ENCODE measurements at places on chromosomes 6 and 20.

- DNase-seq: no peak
These were observed 1760.2 kb upstream of the DEFB115 start for GRCh38 chr20:29497261-29497671.

DNA sequence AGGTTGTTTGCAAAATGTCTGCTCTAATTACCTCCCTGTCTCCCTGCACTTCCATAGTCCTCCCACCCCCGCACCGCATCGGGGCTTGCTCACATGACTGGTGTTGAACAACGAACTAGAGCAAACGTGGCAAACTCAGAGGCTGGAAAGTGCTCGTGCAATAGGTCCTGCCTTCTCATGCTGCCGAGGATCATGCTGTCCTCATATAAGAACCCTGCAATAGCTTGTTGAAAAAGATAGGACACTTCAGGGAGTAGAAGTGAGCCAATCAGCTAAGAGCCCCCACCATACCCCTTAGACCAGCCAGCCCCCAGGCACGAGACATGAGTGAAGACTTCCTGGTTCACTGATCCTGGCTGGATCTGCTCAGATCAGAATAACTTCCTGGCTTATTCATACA lies 219.2 kb downstream of the C6orf118 start:
- no peak for DNase-seq

GRCh38 chr6:14924126-14925024 lies 321.5 kb upstream of the JARID2 start:
- DNase-seq: no peak

DNA sequence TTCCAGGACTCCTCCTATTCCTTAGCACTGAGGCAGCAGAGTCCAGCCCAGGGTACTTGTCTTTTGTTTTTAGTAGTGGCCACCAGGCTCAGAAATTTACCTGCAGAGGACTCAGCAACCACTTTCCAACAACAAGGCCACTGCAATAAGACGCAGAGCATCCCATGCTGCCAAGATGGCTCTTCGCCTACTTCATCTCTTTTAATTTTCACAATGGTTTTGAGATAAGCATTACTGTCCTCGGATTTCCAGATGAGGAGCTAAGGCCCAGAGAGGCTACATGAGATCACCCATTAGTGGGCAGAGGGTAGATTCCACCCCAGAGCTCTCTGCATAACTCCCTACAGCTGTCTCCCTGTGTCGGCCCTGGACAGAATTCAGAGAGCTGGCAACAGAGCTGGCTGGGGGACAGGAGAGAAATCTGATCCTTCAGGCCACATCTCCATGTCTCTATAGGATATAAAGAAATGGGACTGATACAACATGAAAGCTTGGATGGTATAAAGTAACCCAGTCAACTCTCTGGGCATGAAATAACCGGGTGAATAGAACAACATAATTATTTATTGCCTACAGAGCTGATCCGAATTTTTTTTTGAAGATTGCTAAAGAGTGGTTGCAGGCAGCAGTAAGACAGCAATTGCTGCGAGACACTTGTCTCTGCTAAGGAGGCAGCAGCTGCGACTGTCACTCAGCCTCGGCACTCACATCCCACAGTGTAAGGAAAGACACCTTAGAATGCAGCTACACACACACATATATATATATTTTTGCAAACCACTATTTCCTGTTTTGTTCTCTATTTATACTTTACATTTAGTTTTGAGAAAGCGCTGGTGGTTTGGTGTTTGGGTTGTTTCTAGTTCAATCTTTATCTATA lies 37.2 kb downstream of the SCML4 start:
- no peak for DNase-seq

DNA sequence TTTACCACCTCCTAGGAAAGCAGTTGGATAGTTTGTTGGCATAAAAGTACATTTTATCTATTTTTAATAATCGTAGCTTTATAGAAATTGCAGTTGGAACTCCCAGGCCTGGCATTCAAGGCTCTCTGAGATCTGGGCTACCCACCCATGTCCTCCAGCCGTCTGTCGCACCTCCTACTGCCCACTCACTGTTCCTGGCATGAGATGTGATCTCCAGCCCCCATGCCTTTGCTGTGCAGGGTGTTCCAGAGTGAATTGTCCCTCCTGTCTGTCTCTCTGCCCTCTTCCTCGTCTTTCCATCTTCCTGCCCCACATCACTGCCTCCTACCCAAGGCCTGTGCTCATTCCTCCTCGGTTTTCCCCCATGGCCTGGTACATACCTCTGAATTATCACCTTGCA lies 50.7 kb downstream of the PTPN1 start:
- no peak for DNase-seq

DNA sequence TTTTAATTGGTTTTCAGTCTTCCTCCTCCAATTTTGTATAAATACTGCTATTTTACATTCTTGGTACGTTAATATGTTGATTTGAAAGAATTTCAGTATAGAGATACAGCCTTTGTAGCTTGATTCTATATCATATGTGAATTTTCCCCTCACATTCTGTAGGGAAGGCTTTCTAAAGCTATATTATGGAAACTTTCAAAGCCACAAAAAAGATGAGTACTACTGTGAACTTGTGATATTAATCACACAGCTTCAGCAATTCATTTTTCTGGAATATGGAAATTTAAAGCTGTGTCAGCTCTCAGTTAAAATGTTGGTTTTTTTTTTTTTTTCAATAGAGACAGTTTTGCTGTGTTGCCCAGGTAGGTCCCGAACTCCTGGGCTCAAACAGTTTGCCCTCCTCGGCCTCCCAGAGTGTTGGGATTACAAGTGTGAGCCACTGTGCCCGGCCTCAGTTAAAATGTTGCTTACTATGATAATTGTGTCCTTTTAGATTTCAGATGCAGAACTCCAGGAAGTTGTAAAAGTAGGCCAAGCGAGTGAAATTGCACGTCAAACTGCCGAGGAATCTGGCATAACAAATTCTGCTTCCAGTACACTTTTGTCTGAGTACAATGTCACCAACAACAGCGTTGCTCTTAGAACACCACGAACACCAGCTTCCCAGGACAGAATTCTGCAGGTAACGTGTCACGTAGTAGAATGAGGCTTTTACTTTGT lies 20.6 kb downstream of the CDC5L start:
- DNase-seq: no peak

DNA sequence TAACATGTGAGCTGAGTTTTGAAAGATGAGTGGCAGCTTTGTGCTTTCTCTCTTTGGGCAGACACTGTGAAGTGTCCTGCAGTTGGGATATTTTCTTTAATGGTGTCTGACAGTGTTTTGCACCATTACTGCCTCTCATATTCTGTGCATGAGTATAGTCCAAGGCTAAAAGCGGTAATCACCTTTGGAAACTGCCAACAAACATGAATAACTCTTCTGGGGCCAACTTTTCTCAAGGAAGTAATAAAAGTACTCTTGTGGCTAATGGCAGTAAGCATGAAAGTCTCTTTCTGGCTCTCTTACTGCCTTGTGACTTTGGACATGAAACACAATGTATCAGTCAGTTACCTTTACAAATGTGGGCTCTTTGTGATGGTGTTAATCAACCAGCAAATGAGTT lies 91.7 kb upstream of the SOX4 start:
- no peak for DNase-seq

DNA sequence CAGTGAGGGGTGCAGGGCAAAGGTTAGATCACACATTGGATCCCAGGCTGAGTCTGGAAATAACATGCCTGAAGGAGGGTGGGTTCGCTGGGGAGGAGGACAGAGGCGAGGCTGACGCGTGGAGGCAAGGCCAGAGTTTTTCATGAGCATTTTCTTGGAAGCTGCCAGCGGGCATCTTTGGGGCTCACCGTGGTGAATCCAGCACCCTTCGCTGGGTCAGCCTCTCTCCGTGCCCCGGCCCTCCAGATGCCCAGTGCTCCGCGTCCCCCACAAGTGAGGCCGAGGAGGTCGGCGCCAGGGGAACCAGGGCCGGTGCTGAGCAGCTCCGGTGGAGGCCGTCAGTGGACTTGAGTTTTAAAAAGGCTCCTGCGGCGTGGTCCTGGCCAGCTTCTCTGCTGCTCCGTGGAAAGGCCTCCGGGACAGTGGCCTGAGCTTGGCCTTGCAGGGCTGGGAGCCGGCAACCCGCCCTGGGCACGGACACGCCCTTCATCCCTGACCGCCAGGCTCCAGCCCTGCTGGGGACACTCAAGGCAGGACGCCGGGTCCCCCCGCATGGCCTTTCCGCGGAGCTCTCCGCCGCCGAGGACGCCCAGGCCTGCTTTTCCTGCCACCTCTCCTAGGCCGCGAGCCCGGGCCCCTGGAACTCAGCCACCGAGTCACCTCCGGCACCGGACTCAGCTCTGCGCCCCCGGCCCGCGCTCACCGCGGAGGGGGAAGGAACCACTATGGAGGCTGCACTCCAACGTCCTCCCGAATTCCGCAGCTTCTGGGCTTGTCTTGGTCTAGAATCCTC lies 114.3 kb downstream of the THBS2 start:
- DNase-seq: no peak

DNA sequence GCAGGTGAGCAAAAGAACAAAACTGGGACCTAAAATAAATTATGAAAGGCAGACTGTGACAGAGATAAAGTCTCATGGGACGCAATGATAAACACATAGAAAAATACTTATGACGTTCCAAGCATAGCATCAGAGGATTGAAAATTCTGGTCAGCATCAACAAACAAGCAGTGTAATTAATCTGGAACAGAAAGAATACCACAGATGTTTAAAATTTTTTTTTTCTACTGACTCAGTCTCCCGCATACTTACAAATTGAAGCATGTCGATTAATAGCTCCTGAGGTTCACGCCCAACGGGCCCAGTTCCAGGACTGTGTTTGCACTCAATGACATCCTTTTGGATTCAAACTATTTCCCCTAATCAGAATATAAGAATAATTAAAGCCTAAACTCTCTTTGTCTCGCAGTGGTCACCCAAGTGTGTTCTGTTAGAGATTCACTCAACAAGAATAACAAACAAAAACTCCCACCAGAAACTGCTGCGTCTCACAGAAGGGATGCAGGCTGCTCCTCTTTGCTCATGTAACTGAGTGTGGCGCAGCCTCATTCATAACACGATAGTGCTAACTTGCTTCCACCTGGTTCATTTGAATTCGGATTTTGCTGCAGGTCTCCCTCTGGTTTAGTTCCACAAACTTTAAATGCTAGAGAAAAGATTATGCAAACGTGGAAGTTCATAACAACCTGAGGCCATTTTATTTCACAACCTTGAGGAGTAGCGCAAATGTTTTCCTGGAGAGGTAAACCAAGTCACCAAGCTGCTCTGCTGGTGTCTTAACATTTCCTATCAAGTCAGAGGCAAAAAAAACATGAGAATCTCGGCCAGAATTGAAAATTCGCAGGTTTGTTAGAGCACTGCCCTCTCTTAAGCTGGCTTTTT lies 69.0 kb upstream of the CITED2 start:
- no peak for DNase-seq

GRCh38 chr20:45450097-45450818 lies 19.3 kb upstream of the WFDC2 start:
- no peak for DNase-seq

GRCh38 chr6:113120582-113121285 lies 736.4 kb upstream of the MARCKS start:
- no peak for DNase-seq

DNA sequence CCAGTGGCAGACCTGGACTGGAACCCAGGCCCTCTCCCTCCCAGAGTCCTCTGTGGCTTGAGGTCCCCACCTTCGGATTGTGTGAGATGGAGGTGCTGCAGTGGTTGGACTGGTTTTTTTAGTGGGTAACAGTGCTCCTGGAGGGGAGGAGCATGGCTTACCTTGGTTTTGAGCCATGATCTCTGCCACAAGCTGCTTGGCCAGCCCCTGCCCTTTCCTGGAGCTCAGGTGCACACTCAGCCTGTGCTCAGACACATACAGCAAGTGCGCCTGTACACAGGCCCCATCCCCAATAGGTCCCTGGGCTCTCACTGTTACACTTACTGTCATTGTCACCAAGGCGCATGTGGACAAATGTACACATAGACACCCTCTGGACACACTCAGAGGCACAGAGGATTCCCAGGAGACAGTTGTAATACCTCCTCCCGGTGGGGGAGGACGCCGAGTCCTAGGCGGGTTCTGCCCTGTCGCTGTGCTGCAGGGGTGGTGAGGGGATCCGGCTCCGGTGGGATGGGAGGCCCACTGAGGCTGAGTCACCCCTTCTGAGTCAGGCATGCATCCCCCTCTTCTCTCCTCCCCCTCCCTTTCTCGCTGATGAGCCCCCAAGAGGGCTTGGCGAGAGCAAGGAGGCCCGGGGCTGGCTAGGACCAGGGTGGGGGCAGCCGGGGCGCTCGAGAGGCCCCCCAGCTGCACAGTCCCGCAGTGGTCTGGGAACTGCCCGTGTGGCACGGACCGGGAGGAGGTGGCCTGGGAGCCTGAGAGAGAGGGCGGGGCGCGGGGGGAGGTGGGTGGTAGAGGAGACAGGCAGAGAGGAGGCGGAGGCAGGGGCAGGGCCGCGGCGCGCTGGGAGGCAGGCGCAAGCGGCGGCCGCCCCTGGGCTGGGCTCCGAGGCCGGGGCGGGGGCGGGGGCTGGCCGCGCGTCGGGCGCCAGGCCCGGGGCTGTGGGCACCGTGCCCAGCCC lies 522 bp upstream of the EPB41L1 start:
- DNase-seq: no peak

- no peak for DNase-seq
These were observed 78.4 kb downstream of the OLIG3 start for GRCh38 chr6:137415834-137416190.

GRCh38 chr6:39830444-39830843 lies 38.3 kb downstream of the DAAM2 start:
- DNase-seq: no peak

DNA sequence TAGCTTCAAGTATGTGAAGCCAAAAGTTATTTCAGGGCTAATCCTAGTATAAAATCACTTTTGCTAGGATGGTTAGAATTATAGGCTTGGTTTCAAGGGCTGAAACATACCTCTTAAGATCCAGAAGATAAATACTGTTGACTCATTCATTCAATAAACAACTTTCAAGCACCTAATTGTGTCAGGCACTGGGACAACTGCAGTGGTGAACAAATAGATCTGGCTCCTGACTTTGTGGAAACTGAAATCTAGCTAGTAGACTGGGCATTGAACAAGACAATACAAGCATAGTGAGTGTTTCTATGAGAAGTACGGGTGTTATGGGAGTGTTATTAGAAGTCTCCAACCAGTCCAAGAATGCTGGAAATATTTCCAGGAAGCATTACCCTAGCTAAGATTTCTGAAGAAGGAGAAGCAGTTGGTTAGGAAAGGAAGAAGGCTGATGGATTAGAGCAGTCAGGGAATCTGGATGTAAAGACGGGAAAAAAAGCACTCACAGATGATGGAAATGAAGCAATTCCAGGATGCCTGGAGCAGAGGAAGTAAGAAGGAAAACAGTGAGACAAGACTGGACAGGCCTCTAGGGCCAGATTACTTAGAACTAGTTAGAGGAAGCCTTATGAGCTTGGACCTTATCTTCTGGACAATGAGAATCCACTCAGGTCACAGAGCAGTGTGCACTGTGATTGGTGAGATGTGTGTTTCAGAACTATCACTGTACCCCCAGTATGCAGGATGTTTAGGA lies 132.6 kb upstream of the RAB32 start:
- no peak for DNase-seq

- no peak for DNase-seq
These were observed 182.1 kb downstream of the KIF6 start for GRCh38 chr6:39543095-39543494.

Data from bone marrow (tissue), 2 donors.